GM23248 (cell line): ENCODE measurements at places on chromosomes 7 and 10. TPM values are rescaled to one million over a fixed set of nuclear protein-coding genes. Genes with fewer than 3 reads are reported as not detected.

GRCh38 chr7:66747881-66748511, 7.5 kb downstream of the RABGEF1 start:
- peak; percentile 69 for DNase-seq

DNA sequence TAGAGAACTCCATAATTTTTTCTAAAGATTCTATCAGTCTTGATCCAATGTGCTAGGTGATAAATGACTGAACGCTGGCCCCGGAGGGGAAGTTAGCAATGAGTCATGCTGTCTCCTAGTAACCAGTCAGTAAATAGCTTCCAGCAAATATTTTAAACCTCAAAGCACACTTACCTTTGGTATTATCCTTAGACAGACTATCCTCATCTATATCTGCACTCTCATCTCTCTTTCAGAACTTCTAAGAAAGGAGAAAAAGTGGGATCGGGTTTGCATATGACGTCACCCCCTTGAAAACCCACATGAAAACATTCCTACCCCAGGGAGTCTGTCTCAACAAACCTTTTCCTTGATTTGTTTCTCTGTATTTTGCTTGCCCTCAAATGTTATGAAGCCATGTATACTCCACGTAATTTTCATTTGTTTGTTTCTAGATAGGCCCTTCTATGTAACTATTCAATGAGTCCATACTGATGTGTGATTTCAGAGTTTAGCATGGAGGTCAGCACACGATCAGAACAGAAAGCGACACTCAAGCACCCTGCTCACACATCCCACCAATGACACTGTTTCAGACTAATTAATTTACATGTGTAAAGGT, 174.9 kb upstream of the NRP1 start:
- DNase-seq = peak; percentile 88

DNA sequence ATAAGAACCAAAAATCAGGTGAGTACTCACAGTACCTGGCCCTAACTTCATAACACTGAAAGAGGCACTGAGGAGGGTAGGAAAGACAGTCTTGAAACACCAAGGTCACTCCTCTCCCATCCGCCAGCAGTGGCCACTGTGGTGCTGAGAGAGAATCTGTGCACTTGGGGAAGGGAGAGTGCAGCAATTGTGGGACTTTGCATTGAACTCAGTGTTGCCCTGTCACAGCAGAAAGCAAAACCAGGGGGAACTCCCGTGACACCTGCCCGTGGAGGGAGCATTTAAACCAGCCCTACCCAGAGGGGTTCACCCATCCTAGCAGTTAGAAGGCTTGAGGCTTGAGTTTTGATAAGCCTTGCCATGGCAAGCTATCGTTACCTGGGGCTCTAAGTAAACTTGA, 35.2 kb upstream of the MAP3K8 start:
- DNase-seq = no peak

GRCh38 chr7:6578114-6579084, 1.1 kb downstream of the ZDHHC4 start:
- DNase-seq = peak; percentile 35

GPR26 gene
- polyA plus RNA-seq = not detected in 2 replicates

CCDC136 gene
- polyA plus RNA-seq = 2.8 and 3.9 TPM in 2 replicates

OR2A1 gene
- polyA plus RNA-seq = 0.10 and 0.15 TPM in 2 replicates

MAP3K8 gene
- 4.8 and 4.9 TPM in 2 replicates for polyA plus RNA-seq

AVPI1 gene
- 30.5 and 31.4 TPM in 2 replicates for polyA plus RNA-seq

- DNase-seq = no peak
Observed at GRCh38 chr10:89697946-89698345, 3.4 kb upstream of the KIF20B start.

NFKB2 gene
- polyA plus RNA-seq = 5.7 and 6.7 TPM in 2 replicates

- peak; percentile 28 for DNase-seq
Observed at GRCh38 chr7:84484502-84485079, 290.0 kb upstream of the SEMA3A start.

MSMB gene
- not detected in 2 replicates for polyA plus RNA-seq

HOXA1 gene
- 1.6 and 1.8 TPM in 2 replicates for polyA plus RNA-seq

- DNase-seq = no peak
Observed at GRCh38 chr10:121108051-121108450, 256.9 kb downstream of the WDR11 start.

GRCh38 chr7:28272461-28272877, 91.9 kb upstream of the JAZF1 start:
- DNase-seq = peak; percentile 76

DNA sequence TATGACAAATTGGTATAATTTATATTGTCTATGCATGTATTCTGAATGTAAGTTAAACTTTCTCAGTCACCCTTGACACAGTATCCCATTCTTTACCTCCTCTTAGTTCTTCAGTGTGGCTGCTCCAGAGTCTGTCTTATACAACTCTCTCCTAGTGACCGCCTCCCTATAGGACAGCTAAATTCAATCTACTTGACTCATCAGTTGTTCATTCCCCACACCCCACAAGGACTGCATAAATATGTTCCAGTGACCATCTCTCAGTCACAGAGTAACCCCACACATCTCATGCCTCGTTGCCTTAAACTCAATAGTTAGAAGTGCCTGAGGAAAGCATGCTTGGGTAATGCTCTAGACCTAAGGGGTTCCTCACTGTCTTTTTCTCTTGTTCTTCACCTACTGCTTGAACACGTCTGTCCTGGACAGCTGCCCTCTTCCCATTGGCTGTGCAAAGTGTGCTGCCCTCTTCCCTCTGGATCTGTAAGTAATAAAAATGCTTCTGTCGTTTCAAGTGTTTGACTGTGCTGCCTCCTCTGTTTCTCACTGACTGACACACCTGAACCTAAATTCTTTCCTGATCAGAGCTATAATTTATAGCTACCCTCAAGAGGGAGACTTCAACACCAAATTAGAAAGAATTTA, 494.6 kb upstream of the GRM3 start:
- no peak for DNase-seq

DNA sequence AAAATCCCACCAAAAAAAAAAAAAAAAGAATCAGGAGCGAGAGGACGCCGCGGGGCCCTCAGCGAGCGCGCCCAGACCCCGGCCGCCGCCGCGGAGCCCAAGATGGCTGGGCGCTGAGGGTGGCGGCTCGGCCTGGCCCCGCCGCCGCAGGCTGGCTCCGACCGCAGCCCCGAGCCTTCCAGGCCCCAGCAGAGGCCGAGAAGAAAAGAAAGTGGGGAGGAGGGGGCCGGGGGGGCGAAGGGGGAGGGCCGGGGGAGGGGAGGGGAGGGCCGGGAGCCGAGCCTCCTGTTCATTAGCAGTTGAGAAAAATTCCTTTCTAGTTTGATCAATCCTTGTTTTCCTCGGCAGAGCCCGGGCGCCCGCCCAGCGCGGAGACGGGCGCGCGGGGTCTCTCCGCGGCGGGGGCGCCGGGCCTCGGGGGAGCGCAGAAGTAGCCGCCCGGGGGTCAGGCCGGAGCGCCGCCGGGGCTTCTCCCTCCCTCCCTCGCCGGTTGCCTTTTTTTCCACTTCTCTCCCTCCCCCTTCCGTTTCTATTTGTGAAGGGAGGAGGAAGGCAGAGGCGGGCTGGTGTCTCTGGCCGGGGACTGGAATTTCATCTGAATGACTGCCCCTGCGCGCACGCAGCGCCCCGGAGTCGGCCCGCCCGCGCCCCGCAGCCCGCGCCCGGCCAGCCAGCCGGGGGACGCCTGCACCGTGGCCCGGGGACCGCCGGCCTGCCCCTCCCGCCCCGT, 778 bp upstream of the TRIM8 start:
- peak; percentile 89 for DNase-seq

GTF2IRD2 gene
- polyA plus RNA-seq = 12.6 and 13.2 TPM in 2 replicates

GRCh38 chr10:104273286-104273685, 4.3 kb downstream of the GSTO2 start:
- DNase-seq = peak; percentile 73

KCNMA1 gene
- polyA plus RNA-seq = 24.8 and 25.1 TPM in 2 replicates
